CD4-positive, CD25-positive, alpha-beta regulatory T cell (primary cell): ENCODE measurements at places on chromosomes 4 and X. TPM values are rescaled to one million over a fixed set of nuclear protein-coding genes. Genes with fewer than 3 reads are reported as not detected.

ARHGAP36 gene
- not detected for total RNA-seq

AADAT gene
- not detected for total RNA-seq

TBC1D8B gene
- total RNA-seq = 0.17 TPM

ADAM29 gene
- not detected for total RNA-seq

TMEM47 gene
- total RNA-seq = not detected

PRSS12 gene
- total RNA-seq = not detected

RPGR gene
- 18.1 TPM for total RNA-seq

KIF4A gene
- 0.42 TPM for total RNA-seq

MGAT4D gene
- total RNA-seq = not detected

VSIG1 gene
- 31.8 TPM for total RNA-seq

TKTL1 gene
- total RNA-seq = 8.1 TPM

GLOD5 gene
- total RNA-seq = not detected

SRPX gene
- not detected for total RNA-seq
